Aorta (tissue), 5 donors: ENCODE measurements at places on chromosomes 7 and 10. TPM values are rescaled to one million over a fixed set of nuclear protein-coding genes. Genes with fewer than 3 reads are reported as not detected.
A peak's percentile ranks its signal among the peaks of the same experiment; 100 is the strongest.

GRCh38 chr10:100186253-100187212, 704 bp upstream of the ERLIN1 start:
- H3K27ac ChIP-seq: peak overlapping the region; percentile 46
- H3K4me3 ChIP-seq: peak overlapping the region; percentile 74
- peaks cover 6% of the 10 kb centered on the region for H3K36me3 ChIP-seq
- H3K4me1 ChIP-seq: no peaks in the 10 kb centered on the region
- H3K27me3 ChIP-seq: no peaks in the 10 kb centered on the region

DNA sequence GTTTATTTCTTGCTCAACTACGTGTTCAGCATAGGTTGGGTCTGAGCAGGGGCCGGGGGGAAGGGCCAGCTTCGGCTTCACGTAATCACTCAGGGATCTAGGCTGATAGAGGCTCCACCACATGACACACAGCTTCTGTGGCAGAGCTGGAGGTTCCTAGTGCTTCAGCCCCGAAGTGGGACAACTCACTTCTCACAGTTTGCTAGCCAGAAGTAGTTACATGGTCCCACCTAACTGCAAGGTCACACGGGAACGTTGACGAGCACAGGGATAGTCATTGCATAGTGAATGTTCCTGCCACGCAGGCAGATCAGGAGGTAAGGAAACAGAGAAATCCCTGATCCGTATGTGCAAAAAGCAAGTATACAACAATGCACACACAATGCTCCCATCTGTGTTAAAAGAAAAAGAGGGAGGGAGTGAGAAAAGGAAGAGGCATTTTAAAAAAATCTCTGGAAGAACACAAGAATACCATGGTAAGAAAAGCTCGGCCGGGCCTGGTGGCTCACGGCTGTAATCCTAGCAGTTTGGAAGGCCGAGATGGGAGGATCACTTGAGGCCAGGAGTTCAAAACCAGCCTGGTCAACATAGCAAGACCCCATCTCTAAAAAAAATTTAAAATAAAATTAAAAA, 16.9 kb downstream of the SMURF1 start:
- H3K4me3 ChIP-seq: no peak overlapping the region
- H3K36me3 ChIP-seq: no peaks in the 10 kb centered on the region
- no peaks in the 10 kb centered on the region for H3K27me3 ChIP-seq
- DNase-seq: no peak
- peaks cover 24% of the 10 kb centered on the region for H3K4me1 ChIP-seq

- H3K27me3 ChIP-seq: no peaks in the 10 kb centered on the region
- DNase-seq: peak; percentile 64
- H3K4me1 ChIP-seq: no peaks in the 10 kb centered on the region
- H3K4me3 ChIP-seq: no peak overlapping the region
Measured at GRCh38 chr10:43212043-43212721, 54.7 kb downstream of the RASGEF1A start.

DNA sequence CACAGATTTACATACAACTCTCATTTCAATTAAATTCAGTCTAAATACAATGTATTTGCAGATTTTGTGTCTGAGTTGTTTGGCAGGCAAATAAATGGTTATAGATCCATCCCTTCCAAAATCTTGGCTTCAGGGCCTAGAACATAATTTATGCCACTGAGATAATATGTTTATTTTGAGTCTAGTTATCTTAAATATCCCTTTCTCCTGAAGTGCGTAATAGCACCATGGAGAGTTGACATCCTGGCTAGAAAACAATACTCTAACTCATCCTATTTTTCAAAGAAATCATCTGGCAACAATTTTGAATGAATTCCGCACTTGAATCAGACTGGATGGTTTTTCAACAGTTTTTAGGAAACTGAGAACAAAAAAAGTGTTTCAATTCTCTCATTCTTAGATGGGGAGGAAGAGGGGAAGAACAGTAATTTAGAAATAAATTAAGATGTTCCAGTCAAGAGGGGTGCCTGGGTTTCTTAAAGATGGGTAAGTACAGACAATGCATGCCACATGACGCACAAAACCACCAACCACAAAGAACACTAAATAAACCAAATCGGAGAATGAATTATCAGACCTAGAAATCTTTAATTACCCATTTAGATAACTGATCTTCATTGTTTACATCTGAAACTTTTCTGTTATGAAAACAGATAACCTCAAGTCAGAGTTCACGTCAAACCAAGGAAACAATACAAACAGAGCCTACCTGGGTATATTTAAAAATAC, 228.7 kb upstream of the PTN start:
- no peaks in the 10 kb centered on the region for H3K27me3 ChIP-seq
- H3K4me1 ChIP-seq: no peaks in the 10 kb centered on the region
- no peaks in the 10 kb centered on the region for H3K36me3 ChIP-seq
- H3K27ac ChIP-seq: no peak overlapping the region
- H3K4me3 ChIP-seq: no peak overlapping the region

- no peaks in the 10 kb centered on the region for H3K4me1 ChIP-seq
- no peaks in the 10 kb centered on the region for H3K27me3 ChIP-seq
- no peak overlapping the region for H3K4me3 ChIP-seq
- no peak for DNase-seq
- no peak overlapping the region for H3K27ac ChIP-seq
Measured at GRCh38 chr10:81843042-81843441, 32.0 kb upstream of the NRG3 start.

- no peaks in the 10 kb centered on the region for H3K27me3 ChIP-seq
- H3K36me3 ChIP-seq: no peaks in the 10 kb centered on the region
- no peaks in the 10 kb centered on the region for H3K4me1 ChIP-seq
- H3K27ac ChIP-seq: no peak overlapping the region
Measured at GRCh38 chr10:112218036-112218390, 34.4 kb upstream of the GPAM start.

DNA sequence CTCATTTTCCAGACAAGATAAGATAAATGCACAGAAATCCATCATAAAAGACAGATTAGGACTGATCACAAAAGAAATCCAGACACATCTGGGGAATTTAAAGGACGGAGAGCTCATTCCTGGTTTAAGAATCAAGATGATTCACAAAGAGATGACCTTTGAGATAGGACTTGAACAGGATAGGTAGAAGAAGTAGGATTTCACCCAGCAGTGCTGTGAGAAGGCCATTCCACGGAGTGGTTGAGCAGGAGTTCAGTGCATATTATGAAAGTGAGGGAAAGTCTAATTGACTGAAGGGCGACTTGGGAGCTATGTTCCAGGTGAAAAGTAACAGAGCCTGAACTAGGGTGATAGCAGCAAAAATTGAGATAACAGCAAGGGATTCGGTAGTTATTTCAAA, 73.7 kb downstream of the GAD2 start:
- no peaks in the 10 kb centered on the region for H3K36me3 ChIP-seq
- H3K4me3 ChIP-seq: no peak overlapping the region
- H3K27me3 ChIP-seq: peaks cover 3% of the 10 kb centered on the region
- DNase-seq: no peak
- no peaks in the 10 kb centered on the region for H3K4me1 ChIP-seq

Gene PLXNA4
- total RNA-seq: 22.7 TPM
